Thymus (tissue), 14 donors: ENCODE measurements at places on chromosomes 11 and 22.

- no peak for DNase-seq
These were observed 271 bp downstream of the FKBP2 start for GRCh38 chr11:64241241-64241490.

DNA sequence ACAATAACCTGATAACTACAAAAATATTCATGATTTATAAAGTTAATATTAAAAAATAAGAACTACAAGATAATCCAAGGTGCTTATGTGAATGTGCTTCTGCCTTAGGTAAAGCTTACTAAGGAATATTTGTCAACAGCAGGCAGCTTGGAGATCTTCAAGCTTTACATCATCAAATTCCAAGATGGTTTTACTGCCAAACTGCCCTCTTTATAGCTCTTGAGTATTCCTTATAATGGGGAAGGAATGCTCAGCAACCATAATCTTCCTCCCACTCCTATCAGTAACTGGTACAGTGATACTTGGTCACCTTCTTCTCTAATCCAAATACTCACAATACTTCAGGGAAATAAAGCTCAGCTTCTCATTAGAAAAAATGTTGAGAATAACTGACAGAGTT, 30.1 kb downstream of the SBF2 start:
- no peak for DNase-seq

GRCh38 chr11:11777897-11778296, 63.9 kb upstream of the USP47 start:
- no peak for DNase-seq

GRCh38 chr11:107508201-107508857, 50.7 kb upstream of the CWF19L2 start:
- DNase-seq, result no peak

- DNase-seq, result no peak
These were observed 14.4 kb downstream of the DAGLA start for GRCh38 chr11:61694602-61694939.

DNA sequence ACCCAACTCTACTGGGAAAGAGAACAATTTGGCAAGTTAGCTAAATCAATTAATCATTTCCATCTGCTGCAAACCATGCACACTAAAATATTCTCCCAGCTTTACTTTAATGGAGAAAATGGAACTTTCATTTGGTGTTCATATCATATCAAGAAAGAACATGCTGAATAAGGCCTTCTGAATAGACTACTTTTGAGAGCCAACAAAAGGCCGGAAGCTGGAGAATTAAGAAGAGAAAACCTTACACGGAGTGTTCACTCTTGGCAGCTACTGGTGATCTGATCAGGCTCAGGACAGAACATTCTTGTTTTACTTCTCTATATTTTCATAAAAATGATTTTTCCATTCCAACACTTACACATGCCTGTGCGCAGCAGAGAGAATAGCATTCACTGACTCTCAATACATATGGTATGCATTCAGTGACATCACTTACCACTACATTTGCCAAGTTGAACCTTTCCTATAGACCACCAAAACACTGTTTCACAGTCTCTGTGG, 165.3 kb downstream of the TTC28 start:
- no peak for DNase-seq

DNA sequence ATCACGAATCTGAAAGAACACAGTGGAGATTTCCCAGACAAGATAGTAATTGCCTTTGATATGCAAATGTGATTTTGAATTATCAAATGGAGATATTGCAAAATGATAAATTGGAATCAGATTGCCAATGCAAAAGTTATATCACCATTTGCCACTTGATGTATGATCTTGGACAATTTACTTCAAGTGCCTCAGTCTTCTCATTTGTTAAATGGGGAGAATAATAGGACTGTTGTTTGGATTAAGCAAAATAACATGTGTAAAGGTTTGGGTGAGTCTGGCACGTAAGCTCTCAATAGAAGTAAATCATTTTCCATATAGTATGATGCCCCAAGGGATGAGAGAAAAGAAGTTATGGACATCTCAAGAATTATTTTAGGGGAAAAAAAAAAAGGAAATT, 7.9 kb upstream of the PHF21A start:
- DNase-seq, result no peak

- DNase-seq, result peak; percentile 46
These were observed 3.1 kb upstream of the COMMD9 start for GRCh38 chr11:36292311-36292722.

GRCh38 chr11:40397141-40397540, 1062.3 kb downstream of the LRRC4C start:
- no peak for DNase-seq

DNA sequence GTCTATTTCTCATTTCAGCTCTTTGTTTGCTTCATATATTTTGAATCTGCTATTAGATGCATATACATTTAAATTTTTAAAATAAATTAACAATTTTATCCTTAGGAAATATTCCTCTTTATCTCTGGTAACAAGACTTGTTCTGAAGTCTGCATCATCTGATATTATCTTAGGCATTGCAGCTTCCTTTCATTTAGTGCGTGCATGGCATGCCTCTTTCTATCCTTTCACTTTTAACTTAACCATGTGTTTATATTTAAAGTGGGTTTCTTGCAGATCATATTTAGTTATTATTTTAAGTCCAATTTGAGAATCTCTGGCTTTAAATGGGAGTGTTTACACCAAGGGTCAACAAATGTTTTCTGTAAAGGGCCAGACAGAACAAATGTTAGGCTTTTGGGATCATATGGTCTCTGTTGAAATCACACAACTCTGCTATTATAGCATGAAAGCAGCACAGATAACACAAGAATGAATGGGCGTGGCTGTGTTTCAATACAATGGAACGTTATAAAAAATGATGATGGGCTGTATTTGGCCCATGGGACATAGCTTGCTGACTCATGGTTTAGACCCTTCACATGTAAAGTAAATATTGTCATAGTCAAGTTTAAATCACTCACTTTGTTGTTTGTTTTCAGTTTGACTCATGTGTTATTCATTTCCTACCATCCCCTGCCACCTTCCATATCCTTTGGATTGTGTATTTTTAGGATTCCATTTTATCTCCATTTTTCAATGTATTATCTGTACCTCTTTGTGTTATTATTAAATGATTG, 83.9 kb upstream of the SNX19 start:
- DNase-seq, result no peak

DNA sequence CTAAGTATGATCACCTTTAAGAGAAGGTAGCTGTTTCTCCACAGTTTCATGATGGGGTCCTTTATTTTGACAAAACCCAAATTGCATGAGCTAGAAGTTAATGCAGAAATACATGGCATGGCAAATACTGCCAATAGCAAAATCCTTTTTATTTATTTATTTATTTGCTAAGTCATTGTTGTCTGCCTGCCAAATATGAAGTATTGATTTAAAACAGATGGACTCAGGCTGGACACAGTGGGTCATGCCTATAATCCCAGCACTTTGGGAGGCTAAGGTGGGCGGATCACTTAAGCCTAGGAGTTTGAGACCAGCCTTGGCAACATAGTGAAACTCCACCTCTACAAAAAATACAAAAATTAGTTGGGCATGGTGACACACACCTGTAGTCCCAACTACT, 52.4 kb downstream of the LARGE2 start:
- no peak for DNase-seq

DNA sequence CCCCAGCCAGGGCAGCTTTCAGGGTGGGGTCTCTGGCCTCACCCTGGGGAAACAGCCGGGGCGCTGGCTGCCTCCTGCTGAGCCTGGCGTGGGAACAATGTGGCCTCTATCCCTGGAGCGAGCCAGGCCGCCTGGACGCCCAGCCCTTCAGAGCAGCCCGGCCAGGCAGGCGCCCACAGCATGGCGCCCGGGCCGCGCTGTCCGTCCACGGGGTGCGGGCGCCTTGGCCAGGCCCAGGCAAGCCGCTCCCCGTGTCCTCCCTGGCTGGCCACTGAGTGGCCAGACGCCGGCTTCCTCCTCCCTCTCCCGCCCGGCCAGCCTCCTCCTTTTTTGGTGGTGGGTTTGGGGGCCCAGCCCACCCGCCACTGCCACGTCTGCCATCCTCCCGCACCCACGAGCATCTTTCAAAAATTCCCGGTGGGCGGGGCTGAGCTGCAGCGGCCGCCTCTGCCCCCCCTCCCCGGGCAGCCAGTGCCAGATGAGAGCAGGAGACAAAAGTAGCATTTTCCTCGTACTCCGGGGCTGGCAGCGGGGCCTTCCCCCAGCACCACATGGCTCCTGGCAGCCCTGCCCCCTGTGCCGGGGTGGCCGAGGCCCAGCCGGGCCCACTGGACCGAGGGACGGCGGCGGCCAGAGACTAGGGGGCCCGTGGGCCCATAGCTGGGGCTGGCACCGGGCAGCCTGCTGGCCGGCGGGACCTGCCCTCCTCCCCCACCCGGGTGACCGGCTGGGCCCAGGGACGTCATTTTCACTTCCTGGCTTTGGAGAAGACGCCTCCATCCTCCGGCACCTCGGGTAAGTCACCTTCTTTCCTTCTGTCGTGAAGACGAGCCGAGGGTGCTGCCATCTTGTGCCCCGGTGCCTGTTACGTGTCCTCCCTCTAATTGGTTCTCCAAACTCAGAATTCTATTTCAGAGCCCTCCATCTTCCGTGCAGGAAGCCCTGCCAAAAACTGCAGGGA, 70.2 kb upstream of the PPARA start:
- DNase-seq, result no peak

DNA sequence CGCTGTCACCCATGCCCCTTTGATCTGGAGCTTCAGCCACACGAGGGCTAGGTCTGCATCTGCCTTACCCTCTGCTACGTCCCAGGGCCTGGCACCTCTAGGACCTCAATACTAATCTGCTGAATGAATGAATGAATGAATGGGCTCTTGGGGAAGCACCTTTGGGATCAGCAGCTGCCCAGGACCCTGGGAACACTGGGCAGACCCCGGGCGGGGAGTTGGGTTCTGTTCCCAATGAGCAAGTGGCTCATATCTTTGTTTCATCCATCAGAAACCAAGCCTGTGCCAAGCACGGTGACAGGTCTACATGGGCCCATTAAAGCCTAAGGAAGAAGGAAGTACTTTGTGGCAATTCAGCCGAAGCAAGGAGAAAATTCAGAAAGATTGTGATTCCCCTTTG, 41.5 kb upstream of the SHISAL1 start:
- DNase-seq, result no peak
